ENCODE measurements at places on chromosomes 2 and 18. TPM values are rescaled to one million over a fixed set of nuclear protein-coding genes. Genes with fewer than 3 reads are reported as not detected.

- DNase-seq: no peak
Observed at GRCh38 chr18:54530285-54530684, 60.8 kb upstream of the DYNAP start.

GRCh38 chr18:80096032-80096565, 13.0 kb upstream of the ADNP2 start:
- DNase-seq: no peak

DNA sequence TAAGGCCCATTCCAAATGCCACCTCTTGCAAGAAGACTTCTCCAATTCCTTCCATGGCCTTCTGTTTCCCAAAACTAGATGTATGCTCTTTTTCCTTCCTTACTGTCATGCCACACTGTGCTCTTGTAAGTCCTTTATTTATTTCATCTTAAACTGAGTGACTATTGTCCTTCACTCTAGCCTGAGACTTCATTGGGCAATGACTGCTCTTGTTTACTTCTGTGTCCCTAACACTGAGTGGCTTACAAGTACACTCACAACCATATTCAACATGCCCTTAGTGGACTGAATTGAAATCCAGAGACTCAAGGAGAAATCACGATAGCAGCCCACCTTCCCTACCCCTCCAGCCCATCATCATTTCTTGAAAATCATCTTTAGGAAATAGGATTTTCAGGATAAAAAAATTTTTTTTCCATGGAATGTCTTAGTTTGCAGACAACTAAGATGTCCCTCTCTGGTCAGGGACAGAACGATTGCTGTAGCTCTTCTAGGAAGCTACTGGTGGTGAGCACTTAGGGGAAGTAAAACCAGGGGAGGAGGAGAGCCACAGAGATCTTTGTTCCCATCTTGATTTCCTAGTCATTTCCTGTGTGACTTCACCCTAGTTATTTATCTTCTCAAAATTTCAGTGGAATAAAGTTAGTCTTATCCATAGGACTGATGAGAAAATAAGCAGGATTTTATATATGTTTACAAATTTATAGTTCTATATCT, 80.7 kb downstream of the CYRIA start:
- no peak for DNase-seq

- DNase-seq: no peak
Observed at GRCh38 chr2:20193185-20193584, 31.7 kb downstream of the SDC1 start.

GRCh38 chr2:17706845-17707244, 46.8 kb downstream of the SMC6 start:
- DNase-seq: no peak

DNA sequence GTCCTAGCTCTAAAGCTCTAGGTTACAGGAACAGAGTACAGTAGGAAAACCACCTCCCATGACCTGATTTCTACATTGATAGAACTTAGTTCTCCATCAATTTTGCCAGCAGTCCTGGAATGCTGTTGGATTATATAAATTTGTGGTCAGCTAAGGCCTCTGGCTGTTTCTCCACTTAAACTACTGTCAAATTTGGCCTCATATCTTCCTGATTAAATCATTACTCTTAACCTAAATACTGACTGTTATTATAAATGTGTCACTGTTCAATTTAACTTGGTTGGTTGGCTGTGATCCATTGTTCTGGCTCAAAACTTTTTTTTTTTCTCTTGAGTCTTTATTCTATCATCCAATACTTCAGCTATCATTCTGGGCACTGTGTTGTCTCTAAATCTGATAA, 71.2 kb downstream of the TGFA start:
- DNase-seq: no peak

- DNase-seq: no peak
Observed at GRCh38 chr2:70708376-70709199, 59.4 kb downstream of the ADD2 start.

- no peak for DNase-seq
Observed at GRCh38 chr2:54977149-54977548, 73.1 kb downstream of the RTN4 start.

DNA sequence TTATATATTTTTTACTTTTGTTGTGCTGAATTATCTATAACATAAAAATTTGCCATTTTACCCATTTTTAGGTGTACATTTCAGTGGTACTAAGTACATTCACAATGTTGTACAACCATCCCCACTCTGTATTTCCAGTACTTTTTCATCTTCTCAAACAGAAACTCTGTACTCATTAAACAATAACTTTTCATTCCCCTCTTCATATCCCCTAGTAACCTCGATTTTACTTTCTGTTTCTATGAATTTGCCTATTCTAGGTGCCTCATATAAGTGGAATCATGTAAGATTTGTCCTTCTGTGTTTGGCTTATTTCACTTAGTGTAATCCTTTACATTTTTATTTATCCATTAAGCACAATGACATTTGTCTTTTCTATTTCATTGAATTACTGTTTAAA, 51.3 kb downstream of the GTF2A1L start:
- no peak for DNase-seq

- no peak for DNase-seq
Observed at GRCh38 chr2:43326101-43326825, 99.9 kb upstream of the ZFP36L2 start.

DNA sequence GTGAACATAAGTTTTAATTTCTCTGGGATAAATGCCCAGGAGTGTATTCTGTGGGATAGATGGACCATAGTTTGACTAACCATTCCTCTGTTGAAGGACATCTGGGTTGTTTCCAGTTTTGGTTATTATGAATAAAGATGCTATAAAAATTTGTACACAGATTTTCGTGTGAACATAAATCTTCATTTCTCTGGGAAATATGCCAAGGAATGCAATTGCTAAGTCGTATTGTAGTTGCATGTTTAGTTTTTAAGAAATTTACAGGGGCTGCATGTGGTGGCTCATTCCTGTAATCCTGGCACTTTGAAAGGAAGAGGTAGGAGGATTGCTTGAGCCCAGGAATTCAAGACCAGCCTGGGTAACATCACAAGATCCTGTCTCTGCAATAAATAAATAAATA, 6.9 kb upstream of the SLC11A1 start:
- no peak for DNase-seq

DNA sequence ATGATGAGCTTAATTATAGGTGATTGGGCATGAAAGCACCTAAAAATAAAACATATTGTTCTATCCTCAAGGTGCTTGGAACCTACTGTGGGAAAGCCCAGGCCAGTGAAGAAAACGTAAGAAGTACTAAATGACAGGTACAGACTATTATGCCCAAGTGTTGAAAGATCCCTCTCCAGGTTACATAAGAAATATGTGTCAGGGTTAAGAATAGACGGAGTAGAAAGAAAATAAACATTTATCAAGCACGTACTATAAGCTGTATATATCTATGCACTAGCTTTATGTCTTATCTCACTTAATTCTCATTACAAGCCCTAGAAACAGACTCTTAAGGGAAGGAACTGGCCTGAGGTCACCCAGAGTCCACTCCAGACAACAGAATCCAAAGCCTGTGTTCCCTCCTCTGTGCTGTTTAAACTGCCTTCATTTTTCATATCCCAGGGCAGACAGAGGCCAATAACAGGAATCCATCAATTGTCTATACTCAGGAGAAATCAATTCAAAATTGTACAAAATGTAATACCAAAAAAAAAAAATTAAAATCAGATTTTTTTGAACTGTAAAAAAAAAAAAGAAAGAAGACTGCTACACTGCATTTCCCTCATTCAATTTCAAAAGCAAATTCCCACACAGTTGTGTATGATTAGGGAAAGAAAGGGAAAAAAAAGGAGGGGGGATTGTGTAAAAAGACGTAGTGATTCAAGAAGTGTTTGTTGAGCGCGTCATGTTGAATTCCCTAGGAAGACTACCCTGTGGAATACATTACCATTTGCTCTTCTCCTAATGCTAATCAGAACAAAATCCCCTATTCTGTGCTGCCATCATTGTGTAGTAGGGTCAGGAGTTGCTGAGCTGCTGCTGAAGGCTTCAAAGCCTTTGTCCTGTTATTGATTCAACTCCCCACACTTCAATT, 156.3 kb downstream of the IRS1 start:
- DNase-seq: no peak

DNA sequence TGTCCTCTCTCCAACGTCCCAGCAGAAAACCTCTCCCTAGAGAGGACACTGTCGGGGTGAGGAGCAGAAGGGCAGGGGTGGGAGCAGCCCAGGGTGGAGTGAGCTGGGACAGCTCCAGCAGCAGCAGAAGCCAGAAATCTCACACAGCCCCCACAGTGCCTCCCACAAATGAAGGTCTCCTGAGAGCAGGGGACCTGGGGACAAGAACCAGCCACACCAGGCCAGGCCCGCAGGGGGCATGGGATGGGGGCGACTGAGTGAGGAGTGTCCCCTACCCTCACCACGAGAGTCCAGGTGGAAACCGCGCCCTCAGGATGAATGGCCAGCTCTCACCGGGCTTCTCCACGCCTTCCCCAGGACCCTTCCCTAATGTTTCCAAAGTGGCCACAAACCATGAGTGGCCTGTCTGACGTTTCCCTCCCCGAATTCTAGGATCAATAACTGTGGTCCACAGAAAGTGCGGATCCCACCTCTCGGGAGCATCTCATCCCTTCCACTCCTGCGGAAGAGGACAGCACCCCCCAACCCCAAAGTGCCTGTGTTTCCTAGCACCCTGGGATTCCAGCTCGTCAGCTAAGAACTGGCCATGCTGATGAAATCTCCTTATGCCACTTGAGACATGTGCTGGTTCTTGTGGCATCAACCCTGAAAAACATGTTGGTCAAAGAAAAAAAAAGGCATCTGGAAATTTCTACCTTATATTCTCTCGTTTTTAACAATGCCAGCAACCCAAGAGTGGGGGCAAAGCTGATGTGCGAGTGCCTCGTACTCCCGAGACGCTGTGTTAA, 121.1 kb downstream of the HDAC4 start:
- DNase-seq: no peak

DNA sequence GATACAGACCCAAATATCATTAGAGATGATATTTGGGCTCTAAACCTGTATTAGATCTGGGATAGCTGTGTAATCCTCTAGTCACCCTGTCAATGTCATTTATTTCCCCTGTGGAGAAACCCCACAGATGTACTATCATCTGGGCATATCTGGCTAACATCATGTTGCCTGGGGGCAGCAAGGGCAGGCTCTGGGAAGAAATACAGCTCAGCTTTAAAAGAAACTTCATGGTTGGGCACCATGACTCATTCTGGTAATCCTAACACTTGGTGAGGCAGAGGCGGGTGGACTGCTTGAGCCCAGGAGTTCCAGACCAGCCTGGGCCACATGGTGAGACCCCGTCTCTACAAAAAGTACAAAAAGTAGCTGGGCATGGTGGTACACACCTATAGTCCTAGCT, 282.5 kb downstream of the SLC8A1 start:
- DNase-seq: no peak

- DNase-seq: no peak
Observed at GRCh38 chr2:10390369-10390801, 57.7 kb downstream of the ODC1 start.

DNA sequence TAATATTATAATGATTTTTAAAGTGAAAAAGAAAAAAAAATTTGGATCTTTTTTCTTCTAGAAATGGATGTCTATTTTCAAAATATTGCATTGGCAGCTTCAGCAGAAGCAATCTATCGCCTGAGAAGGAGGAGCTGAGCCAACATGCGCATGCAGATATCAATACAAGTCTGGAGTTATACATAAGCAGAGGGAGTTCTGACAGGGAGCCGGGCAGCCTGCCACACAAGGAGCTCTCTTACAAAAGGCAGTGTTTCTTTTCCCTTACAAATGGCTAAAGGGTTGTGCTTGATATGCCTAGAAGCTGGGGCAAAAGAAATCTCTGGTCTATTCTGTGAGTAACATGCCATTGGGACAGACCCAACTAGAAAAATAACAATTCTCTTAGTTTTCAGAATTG, 291.9 kb upstream of the TRIB2 start:
- DNase-seq: no peak

- no peak for DNase-seq
Observed at GRCh38 chr2:72994991-72995380, 76.5 kb downstream of the SFXN5 start.

- peak; percentile 74 for DNase-seq
Observed at GRCh38 chr18:49856496-49856895, 43.2 kb upstream of the ACAA2 start.

GRCh38 chr2:142131010-142131669, at the start of gene LRP1B:
LRP1B (minus strand) TSS chr2:142131016; CDS start chr2:142130729, 287 bp downstream.
- peak; percentile 80 for DNase-seq

- DNase-seq: no peak
Observed at GRCh38 chr2:6081955-6082624, 389.9 kb downstream of the SOX11 start.

GRCh38 chr2:23545396-23545795, 160.4 kb downstream of the KLHL29 start:
- peak; percentile 27 for DNase-seq

- DNase-seq: no peak
Observed at GRCh38 chr2:157256626-157257025, 879 bp upstream of the GALNT5 start.

DNA sequence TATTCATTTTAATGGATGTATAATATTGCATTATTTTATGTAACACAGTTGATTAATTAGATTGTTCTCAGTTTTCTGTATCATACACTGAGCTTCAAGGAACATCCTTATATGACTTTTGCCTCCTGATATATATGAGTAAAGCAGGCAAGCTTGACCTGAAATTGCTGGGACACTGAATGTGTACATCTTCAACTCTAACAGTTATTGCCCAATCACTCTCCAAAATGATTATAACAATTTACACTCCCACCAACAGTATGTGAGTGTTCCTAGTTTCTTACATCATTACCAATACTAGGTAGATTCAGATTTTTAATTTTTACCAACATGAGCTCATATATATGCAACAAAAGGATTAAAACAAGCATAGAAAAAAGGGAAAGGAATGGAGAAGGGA, 379.4 kb downstream of the SETBP1 start:
- no peak for DNase-seq

ANKRD53 gene
- 0.54 TPM for total RNA-seq

MSTN gene
- total RNA-seq: not detected

NEU2 gene
- not detected for total RNA-seq

CSRNP3 gene
- not detected for total RNA-seq

TUBA4B gene
- total RNA-seq: not detected

PDE11A gene
- 2.6 TPM for total RNA-seq

FAHD2B gene
- 30.4 TPM for total RNA-seq

TNFRSF11A gene
- 0.25 TPM for total RNA-seq

LRRTM4 gene
- total RNA-seq: not detected

LYG2 gene
- not detected for total RNA-seq

NFATC1 gene
- total RNA-seq: 6.8 TPM

CFAP210 gene
- total RNA-seq: not detected

ABCG8 gene
- total RNA-seq: not detected

RAD51AP2 gene
- total RNA-seq: not detected

PLEKHM3 gene
- total RNA-seq: 25.8 TPM

RNU2-63P gene
- total RNA-seq: not detected

NETO1 gene
- not detected for total RNA-seq

Data from G401 (cell line).